ENCODE measurements at places on chromosomes 2 and 18.

GRCh38 chr2:157868993-157869392 is 7.1 kb downstream of the ACVR1 start:
- H3K36me3 ChIP-seq = peaks cover 10% of the 10 kb centered on the region
- no peaks in the 10 kb centered on the region for H3K27me3 ChIP-seq
- peaks cover 40% of the 10 kb centered on the region for H3K4me1 ChIP-seq
- H3K4me3 ChIP-seq = no peak overlapping the region

- H3K4me3 ChIP-seq = no peak overlapping the region
- no peak for DNase-seq
- peaks cover 12% of the 10 kb centered on the region for H3K4me1 ChIP-seq
- peaks cover 18% of the 10 kb centered on the region for H3K27me3 ChIP-seq
- no peak overlapping the region for H3K27ac ChIP-seq
Observed at GRCh38 chr2:233140077-233140585, 80.0 kb downstream of the INPP5D start.

DNA sequence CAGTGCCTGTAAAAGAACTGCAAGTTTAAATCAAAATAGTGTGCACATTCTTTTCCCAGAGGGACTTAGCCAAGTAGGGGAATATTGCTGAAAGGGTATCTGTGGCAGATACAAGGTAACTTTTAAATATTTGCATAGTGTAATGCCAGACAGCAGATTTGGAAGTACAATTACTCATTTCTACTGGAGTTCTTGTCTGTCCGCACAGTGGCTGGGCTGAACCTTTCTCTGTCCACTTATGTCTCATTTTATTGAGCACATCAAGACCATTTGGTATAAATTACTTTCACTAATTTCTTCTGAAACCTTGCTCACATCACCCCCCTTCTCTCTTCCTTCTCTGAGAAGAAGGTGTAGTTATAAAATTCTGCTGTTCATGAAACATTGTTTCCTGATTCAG is 271.3 kb downstream of the THSD7B start:
- no peak overlapping the region for H3K4me3 ChIP-seq
- H3K27ac ChIP-seq = no peak overlapping the region
- H3K4me1 ChIP-seq = no peaks in the 10 kb centered on the region
- peaks cover 3% of the 10 kb centered on the region for H3K27me3 ChIP-seq
- H3K36me3 ChIP-seq = no peaks in the 10 kb centered on the region
- DNase-seq = no peak

DNA sequence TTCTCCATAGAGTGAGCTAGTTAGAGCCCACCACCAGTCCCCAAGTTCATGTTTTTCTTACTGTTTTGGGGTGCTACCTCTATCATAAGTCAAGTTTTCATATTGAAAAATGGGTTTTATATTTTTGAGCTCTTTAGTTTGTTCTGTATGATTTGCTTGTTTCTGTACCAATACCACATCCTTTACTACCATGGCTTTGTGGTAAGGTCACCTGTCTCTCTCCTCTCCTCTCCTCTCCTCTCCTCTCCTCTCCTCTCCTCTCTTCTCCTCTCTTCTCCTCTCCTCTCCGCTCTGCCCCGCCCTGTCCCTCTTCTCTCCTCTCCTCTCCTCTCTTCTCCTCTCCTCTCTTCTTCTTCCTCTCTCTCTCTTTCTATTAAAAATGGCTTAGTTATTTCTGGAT is 22.1 kb upstream of the LBH start:
- DNase-seq = no peak
- no peaks in the 10 kb centered on the region for H3K36me3 ChIP-seq
- peaks cover 6% of the 10 kb centered on the region for H3K4me1 ChIP-seq
- no peak overlapping the region for H3K27ac ChIP-seq
- H3K27me3 ChIP-seq = peaks cover 21% of the 10 kb centered on the region

GRCh38 chr2:42117923-42118753 is 51.0 kb upstream of the EML4 start:
- no peak overlapping the region for H3K4me3 ChIP-seq
- peak overlapping the region; percentile 25 for H3K27ac ChIP-seq
- H3K4me1 ChIP-seq = peaks cover 44% of the 10 kb centered on the region
- peaks cover 5% of the 10 kb centered on the region for H3K36me3 ChIP-seq

DNA sequence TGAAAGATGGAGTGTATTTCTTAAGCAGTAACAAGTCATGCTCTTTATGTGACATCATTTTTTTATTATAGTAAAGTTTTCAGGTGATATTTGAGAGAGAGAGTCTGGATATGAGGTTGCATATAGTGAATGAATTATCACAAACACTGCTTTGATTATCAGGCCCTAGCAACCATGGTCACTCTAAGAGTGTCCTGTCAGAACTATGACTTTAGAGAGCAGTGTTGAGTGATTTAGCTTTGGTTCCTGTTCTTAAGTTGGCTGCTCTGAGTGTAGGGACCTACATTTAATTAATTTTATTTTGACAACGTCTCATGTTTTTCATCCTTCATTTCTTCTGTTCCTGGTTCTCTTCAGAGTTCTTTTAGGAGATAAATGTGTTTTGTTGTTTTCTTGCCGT is 275.5 kb downstream of the KCNJ3 start:
- no peak overlapping the region for H3K27ac ChIP-seq
- DNase-seq = no peak
- no peak overlapping the region for H3K4me3 ChIP-seq
- H3K36me3 ChIP-seq = no peaks in the 10 kb centered on the region
- H3K4me1 ChIP-seq = peaks cover 6% of the 10 kb centered on the region

DNA sequence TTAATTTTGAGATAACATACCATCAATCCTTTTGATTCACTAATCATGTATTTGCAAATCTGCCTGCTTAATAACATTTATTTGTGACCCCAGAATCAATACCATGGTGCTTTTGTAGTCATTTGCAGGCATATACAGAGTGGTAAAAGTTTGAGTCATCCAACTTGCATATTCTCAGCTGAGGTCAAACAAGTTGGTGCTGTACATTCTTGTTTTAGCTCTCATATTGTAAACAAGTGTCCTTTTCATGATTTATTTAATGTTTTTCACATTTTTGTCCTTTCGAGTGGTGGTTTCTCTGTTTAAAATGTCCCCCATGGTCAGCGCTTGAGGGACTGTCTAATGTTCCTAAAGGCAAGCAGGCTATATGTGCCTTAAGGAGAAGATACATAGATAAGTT is 17.5 kb downstream of the RAB27B start:
- H3K36me3 ChIP-seq = no peaks in the 10 kb centered on the region
- H3K4me1 ChIP-seq = no peaks in the 10 kb centered on the region
- DNase-seq = no peak
- H3K4me3 ChIP-seq = no peak overlapping the region

- peaks cover 47% of the 10 kb centered on the region for H3K36me3 ChIP-seq
- H3K27me3 ChIP-seq = peaks cover 2% of the 10 kb centered on the region
- H3K27ac ChIP-seq = peak overlapping the region; percentile 96
- peak; percentile 38 for DNase-seq
- H3K4me1 ChIP-seq = peaks cover 81% of the 10 kb centered on the region
Observed at GRCh38 chr18:23196119-23197007, 61.1 kb downstream of the CABLES1 start.

GRCh38 chr2:84838434-84839145 is 42.3 kb downstream of the TRABD2A start:
- peaks cover 13% of the 10 kb centered on the region for H3K4me1 ChIP-seq
- H3K36me3 ChIP-seq = peaks cover 15% of the 10 kb centered on the region
- H3K27me3 ChIP-seq = no peaks in the 10 kb centered on the region
- no peak overlapping the region for H3K27ac ChIP-seq
